ENCODE measurements at places on chromosomes 2 and 18. TPM values are rescaled to one million over a fixed set of nuclear protein-coding genes. Genes with fewer than 3 reads are reported as not detected.

Gene SOX11
- not detected for total RNA-seq

Gene SNTG2
- 0.57 TPM for total RNA-seq

Gene NLRC4
- total RNA-seq, result 0.07 TPM

Gene AKAIN1
- not detected for total RNA-seq

- H3K4me1 ChIP-seq, result no peaks in the 10 kb centered on the region
- no peak overlapping the region for H3K4me3 ChIP-seq
- DNase-seq, result no peak
These were observed 65.2 kb upstream of the FIGN start for GRCh38 chr2:163800951-163801381.

Gene SERPINB2
- total RNA-seq, result not detected

DNA sequence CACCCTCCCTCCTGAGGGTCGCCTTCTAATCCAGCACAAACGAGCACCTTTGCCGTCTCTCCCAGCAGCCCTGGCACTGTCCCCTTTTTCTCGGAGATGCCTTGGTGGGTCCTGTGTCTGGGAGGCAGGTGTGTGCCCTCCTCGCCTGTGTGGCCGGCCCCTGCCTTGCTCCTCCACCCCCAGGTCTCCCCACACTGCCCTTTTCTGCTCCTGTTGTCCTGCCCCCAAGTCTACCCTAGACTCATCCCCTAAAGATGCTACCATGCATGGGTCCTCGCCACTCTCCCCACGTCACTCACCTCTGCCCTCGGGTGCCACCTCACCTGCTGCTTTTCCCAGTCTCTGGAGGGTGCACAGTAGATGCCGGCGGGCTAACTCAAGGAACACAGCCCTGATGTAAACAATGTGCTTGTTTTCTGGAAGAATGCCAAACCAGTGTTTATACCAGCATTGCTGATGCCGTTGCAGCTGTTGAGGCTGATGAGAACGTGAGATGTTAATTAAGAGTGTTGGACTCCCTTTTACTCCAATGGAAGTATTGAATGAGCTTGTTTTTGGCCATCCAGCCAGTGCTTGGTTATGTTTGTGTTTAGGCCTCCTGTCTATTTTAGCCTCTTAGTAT is 223.1 kb downstream of the AGAP1 start:
- H3K4me1 ChIP-seq, result no peaks in the 10 kb centered on the region
- H3K27me3 ChIP-seq, result peaks cover 5% of the 10 kb centered on the region
- H3K36me3 ChIP-seq, result no peaks in the 10 kb centered on the region
- no peak for DNase-seq
- H3K27ac ChIP-seq, result no peak overlapping the region

DNA sequence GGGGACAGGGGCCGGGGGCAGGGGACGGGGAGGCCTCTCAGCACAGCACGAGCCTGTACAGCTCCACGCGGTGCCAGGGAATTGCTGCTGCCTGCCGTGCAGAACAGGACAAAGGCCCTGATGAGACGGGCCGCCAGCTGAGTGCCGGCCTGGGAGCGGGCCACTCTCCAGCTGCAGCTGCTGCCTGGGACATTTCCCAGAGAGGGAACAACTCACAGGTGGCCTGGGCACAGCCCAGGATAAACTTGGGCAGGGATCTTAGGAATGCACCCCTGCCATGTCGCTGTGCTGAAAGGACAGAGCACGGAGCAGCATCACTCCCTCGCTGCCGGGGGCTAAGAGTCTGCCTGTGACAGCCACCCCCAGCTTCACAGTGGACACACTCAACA is 38.8 kb downstream of the CENPO start:
- H3K27me3 ChIP-seq, result no peaks in the 10 kb centered on the region
- no peak overlapping the region for H3K27ac ChIP-seq
- DNase-seq, result no peak
- peaks cover 21% of the 10 kb centered on the region for H3K36me3 ChIP-seq

DNA sequence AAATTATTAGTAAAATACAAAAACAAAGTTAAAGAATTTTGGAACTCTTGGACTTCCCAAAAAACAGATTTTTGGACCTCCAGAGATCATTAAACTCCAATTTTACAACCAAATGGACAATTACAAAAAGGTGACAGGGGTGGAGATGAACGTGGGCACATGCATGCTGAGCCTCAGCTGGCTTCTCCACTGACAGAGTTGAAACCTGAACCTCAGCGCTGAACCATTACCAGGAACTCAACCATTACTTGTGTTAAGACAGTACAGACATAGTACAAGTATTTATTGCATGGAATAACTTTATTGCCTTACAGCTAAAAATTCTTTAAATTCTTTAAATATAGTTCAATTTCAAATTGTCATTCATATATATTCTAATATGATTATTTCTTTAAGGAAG is 33.0 kb upstream of the KIDINS220 start:
- no peaks in the 10 kb centered on the region for H3K36me3 ChIP-seq
- no peak overlapping the region for H3K27ac ChIP-seq
- no peaks in the 10 kb centered on the region for H3K4me1 ChIP-seq
- DNase-seq, result no peak
- H3K4me3 ChIP-seq, result no peak overlapping the region
- peaks cover 4% of the 10 kb centered on the region for H3K27me3 ChIP-seq

- H3K27me3 ChIP-seq, result no peaks in the 10 kb centered on the region
- no peaks in the 10 kb centered on the region for H3K36me3 ChIP-seq
- DNase-seq, result no peak
- H3K4me3 ChIP-seq, result no peak overlapping the region
- no peaks in the 10 kb centered on the region for H3K4me1 ChIP-seq
These were observed 167.9 kb upstream of the SPOPL start for GRCh38 chr2:138333677-138334076.

Gene DSEL
- total RNA-seq, result 0.09 TPM

- no peak overlapping the region for H3K27ac ChIP-seq
- no peak for DNase-seq
- H3K27me3 ChIP-seq, result peaks cover 2% of the 10 kb centered on the region
These were observed 27.0 kb downstream of the EPB41L3 start for GRCh38 chr18:5516841-5517240.

Gene C2orf80
- total RNA-seq, result not detected

- no peaks in the 10 kb centered on the region for H3K36me3 ChIP-seq
- no peak for DNase-seq
- peaks cover 4% of the 10 kb centered on the region for H3K4me1 ChIP-seq
- H3K27ac ChIP-seq, result no peak overlapping the region
These were observed 17.2 kb upstream of the HK2 start for GRCh38 chr2:74816540-74817303.

DNA sequence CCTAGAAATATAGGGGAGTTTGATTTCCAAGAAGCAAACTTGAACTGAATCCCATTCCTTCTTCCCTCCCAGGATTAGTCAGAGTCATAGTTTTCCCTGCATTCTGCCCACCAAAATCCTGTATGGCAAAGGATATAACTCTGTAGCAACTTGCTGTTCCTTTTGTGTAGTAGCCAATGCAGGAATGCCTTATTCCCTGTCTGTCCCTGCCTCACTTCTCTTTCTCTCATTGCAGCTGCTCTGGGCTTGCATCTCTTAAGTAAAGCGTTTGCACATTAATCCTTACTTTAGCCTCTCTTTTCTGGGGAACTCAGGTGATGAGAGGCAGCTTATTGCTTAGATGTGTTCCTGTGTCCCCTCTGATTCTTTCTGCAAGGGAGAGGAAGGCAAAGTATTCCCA is 333.1 kb upstream of the VWC2L start:
- H3K4me3 ChIP-seq, result no peak overlapping the region
- H3K27ac ChIP-seq, result no peak overlapping the region
- no peak for DNase-seq
- H3K36me3 ChIP-seq, result no peaks in the 10 kb centered on the region

- no peak for DNase-seq
- no peaks in the 10 kb centered on the region for H3K4me1 ChIP-seq
- H3K27me3 ChIP-seq, result no peaks in the 10 kb centered on the region
- H3K27ac ChIP-seq, result no peak overlapping the region
These were observed 514.2 kb downstream of the PTPRM start for GRCh38 chr18:8081267-8081666.

DNA sequence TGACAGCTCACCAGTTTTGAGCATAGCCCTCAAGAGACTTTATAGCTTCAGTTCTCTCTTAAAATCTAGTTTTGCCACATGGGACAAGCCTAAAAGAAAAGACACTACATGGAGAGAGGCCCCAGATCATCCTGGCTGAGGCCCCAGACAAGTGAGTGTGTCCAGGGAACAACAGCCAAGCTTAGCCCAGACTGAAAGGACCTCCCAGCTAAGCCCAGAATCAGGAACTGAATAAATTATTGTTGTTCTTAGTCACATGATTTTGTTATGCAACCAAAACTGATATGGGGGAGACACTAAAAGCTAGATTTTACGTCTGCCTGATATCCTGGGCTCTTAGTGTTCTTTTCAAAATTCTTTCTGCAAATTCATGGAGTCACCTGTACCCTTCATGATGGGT is 29.3 kb upstream of the LBH start:
- no peaks in the 10 kb centered on the region for H3K27me3 ChIP-seq
- no peaks in the 10 kb centered on the region for H3K4me1 ChIP-seq
- H3K27ac ChIP-seq, result no peak overlapping the region
- H3K36me3 ChIP-seq, result no peaks in the 10 kb centered on the region
- DNase-seq, result no peak
- no peak overlapping the region for H3K4me3 ChIP-seq

DNA sequence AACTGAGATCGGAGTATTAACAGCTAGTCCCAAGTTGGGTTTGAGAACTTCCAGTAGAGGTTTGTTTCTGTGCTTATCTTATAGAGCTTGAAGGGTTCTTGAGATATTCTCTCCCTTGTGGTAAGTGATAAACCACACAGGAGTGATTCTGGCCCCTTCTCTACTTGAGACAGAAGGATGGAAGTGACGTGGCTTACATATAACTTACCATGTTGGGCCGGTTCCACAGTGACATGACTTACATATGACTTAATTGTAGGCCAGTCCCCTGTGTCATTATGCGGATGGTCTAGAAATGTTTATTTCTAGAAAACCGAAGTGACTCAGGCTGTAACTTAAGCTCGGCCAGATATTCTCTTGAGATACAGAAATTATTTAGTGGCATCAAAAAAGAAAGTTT is 62.7 kb downstream of the TRAPPC12 start:
- no peak overlapping the region for H3K27ac ChIP-seq
- peaks cover 8% of the 10 kb centered on the region for H3K36me3 ChIP-seq
- no peaks in the 10 kb centered on the region for H3K27me3 ChIP-seq
- no peak for DNase-seq
- peaks cover 10% of the 10 kb centered on the region for H3K4me1 ChIP-seq
- no peak overlapping the region for H3K4me3 ChIP-seq

Gene SLC4A1AP
- total RNA-seq, result 23.8 TPM

Gene KIAA2012
- not detected for total RNA-seq

- DNase-seq, result no peak
- H3K4me3 ChIP-seq, result no peak overlapping the region
- H3K27ac ChIP-seq, result no peak overlapping the region
- H3K27me3 ChIP-seq, result no peaks in the 10 kb centered on the region
These were observed 94.7 kb downstream of the MAP4K4 start for GRCh38 chr2:101792208-101792607.

DNA sequence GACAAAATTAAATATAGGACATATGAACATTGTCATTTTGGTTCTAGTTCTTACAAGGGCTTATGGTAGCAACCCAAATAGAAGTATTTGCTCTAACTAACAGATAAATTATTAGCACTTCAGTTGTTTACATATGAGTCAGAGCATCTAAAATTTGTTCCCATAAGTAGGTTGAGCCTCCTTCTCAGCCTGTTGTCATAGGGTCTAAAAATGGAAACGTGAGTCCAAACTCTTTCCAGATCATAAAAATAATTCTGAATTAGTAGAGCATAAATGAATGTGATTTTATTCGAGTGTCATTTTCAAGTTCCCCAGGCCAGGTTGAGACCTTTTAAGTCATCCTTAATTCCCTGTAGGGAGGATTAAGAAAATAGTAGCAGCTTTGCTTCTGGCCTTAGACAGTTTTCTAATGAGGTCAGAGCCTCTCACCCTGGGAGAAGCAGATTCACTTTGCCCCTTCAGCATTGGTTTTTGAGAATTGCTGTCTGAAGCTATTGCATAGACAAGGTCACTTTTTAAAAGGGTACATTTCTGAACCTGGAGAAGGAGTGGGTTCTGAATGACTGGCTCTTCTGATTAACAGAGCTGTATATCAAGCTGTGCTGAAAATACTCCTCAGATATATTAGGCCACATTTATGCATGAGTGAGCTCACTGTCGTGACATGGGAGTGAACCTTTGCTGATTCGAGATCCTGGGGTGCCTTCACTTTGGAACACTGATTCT is 164.3 kb downstream of the NEDD4L start:
- no peak overlapping the region for H3K27ac ChIP-seq
- H3K27me3 ChIP-seq, result peaks cover 9% of the 10 kb centered on the region
- no peak overlapping the region for H3K4me3 ChIP-seq
- no peak for DNase-seq

GRCh38 chr18:11454040-11454439 is 155.4 kb upstream of the SLC35G4 start:
- H3K4me1 ChIP-seq, result no peaks in the 10 kb centered on the region
- no peaks in the 10 kb centered on the region for H3K27me3 ChIP-seq
- no peak overlapping the region for H3K4me3 ChIP-seq

Gene SLC40A1
- 4.2 TPM for total RNA-seq

Gene SLC19A3
- total RNA-seq, result not detected

- H3K36me3 ChIP-seq, result no peaks in the 10 kb centered on the region
- H3K27ac ChIP-seq, result no peak overlapping the region
- H3K27me3 ChIP-seq, result peaks cover 35% of the 10 kb centered on the region
- DNase-seq, result no peak
These were observed 98.4 kb downstream of the UPP2 start for GRCh38 chr2:158199928-158200650.

Gene CD226
- 56.9 TPM for total RNA-seq

- no peak overlapping the region for H3K4me3 ChIP-seq
- no peak for DNase-seq
- H3K27me3 ChIP-seq, result no peaks in the 10 kb centered on the region
- H3K27ac ChIP-seq, result no peak overlapping the region
These were observed 53.9 kb upstream of the CD302 start for GRCh38 chr2:159851941-159852340.

DNA sequence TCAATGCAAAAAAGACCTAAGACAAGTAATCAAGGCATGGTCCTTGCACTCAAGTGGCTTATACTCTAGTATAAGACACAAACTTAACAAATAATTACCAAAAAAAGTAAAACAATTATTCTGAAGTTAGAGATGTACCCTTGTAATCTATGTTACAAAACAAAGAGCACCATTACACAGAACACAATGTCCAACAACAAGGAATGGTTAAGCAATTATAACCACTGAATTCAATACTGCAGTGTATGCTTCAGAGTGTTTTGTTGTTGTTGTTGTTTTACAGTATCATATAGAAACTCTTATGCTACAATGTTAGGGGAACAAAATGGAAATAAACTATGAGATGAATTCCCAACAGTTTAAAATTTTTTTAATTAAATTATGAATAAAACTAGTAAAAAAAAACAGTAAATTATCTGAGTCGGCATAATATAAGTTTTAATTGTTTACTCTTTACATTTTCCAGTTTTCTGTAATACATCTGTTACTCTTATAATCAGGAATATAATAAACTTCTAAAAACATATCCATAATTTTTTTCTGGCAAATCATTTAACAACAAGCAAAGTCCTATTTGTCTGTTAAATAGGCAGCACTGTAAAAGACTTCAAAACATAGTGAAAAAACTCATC is 29.2 kb downstream of the ROCK2 start:
- no peaks in the 10 kb centered on the region for H3K27me3 ChIP-seq
- H3K4me1 ChIP-seq, result peaks cover 20% of the 10 kb centered on the region
- no peak for DNase-seq
- no peak overlapping the region for H3K4me3 ChIP-seq
- H3K36me3 ChIP-seq, result peaks cover 6% of the 10 kb centered on the region

Gene CAPN13
- not detected for total RNA-seq

Gene SERPINB10
- not detected for total RNA-seq

Measured in activated CD4-positive, alpha-beta T cell treated with anti-CD3 and anti-CD28 coated beads for 36 hours (primary cell).